ENCODE measurements at places on chromosomes 11 and 22. TPM values are rescaled to one million over a fixed set of nuclear protein-coding genes. Genes with fewer than 3 reads are reported as not detected.
A peak's percentile ranks its signal among the peaks of the same experiment; 100 is the strongest.

LMNTD2 gene
- 2.5 TPM for total RNA-seq

CSRP3 gene
- 0.70 TPM for total RNA-seq

GRCh38 chr22:21443057-21443734, 24.0 kb upstream of the TMEM191C start:
- no peak overlapping the region for H3K27ac ChIP-seq
- DNase-seq: no peak
- no peaks in the 10 kb centered on the region for H3K27me3 ChIP-seq
- no peak overlapping the region for H3K4me3 ChIP-seq
- H3K36me3 ChIP-seq: no peaks in the 10 kb centered on the region

DNA sequence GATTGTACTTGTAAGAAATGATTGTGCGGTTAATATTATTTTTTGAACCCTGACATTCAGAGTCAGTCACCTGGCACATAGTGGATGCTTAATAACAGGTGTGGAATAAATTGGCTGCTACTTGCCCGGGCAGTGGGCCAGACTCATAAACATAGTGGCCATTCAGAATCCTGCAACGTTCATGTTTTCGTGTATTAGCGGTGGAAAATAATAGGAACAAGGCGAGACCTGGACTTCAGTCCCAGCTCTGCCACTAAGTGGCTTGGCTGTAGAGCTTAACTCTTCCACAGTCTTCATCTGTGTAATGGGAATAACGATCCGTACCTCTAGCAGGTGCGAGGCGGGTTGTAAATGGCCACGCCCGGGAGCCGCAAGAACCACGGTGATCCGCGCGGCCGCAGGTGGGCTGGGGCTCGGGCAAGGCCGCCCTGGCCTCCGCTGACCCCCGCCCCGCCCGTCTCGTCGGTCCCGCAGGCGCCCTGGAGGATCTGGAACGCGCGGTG, 761 bp upstream of the TMEM25 start:
- H3K4me3 ChIP-seq: peak overlapping the region; percentile 82
- H3K27me3 ChIP-seq: no peaks in the 10 kb centered on the region
- no peak for DNase-seq
- H3K27ac ChIP-seq: no peak overlapping the region
- no peaks in the 10 kb centered on the region for H3K36me3 ChIP-seq

GRCh38 chr22:35305525-35306070, 5.9 kb downstream of the TOM1 start:
- H3K4me3 ChIP-seq: no peak overlapping the region
- H3K36me3 ChIP-seq: no peaks in the 10 kb centered on the region
- DNase-seq: no peak
- no peak overlapping the region for H3K27ac ChIP-seq

- peaks cover 28% of the 10 kb centered on the region for H3K4me1 ChIP-seq
- peak; percentile 59 for DNase-seq
- peaks cover 2% of the 10 kb centered on the region for H3K36me3 ChIP-seq
- H3K4me3 ChIP-seq: no peak overlapping the region
- peak overlapping the region; percentile 22 for H3K27ac ChIP-seq
Measured at GRCh38 chr22:24146194-24146616, 35.1 kb upstream of the SUSD2 start.

GRCh38 chr22:50317178-50317577, 9.6 kb downstream of the DENND6B start:
- no peaks in the 10 kb centered on the region for H3K36me3 ChIP-seq
- no peaks in the 10 kb centered on the region for H3K4me1 ChIP-seq
- no peaks in the 10 kb centered on the region for H3K27me3 ChIP-seq
- H3K27ac ChIP-seq: no peak overlapping the region

GRCh38 chr11:131978351-131978750, 607.9 kb downstream of the NTM start:
- no peaks in the 10 kb centered on the region for H3K27me3 ChIP-seq
- H3K36me3 ChIP-seq: peaks cover 2% of the 10 kb centered on the region
- peak; percentile 34 for DNase-seq
- H3K4me3 ChIP-seq: peak overlapping the region; percentile 17
- peaks cover 32% of the 10 kb centered on the region for H3K4me1 ChIP-seq
- H3K27ac ChIP-seq: peak overlapping the region; percentile 79

- no peak overlapping the region for H3K27ac ChIP-seq
- no peak for DNase-seq
- H3K4me1 ChIP-seq: no peaks in the 10 kb centered on the region
- H3K27me3 ChIP-seq: no peaks in the 10 kb centered on the region
Measured at GRCh38 chr11:12060385-12060985, 49.9 kb upstream of the MICAL2 start.

GRCh38 chr11:112118176-112118575, 31.5 kb downstream of the SDHD start:
- no peaks in the 10 kb centered on the region for H3K27me3 ChIP-seq
- H3K4me3 ChIP-seq: no peak overlapping the region
- DNase-seq: no peak
- no peak overlapping the region for H3K27ac ChIP-seq
- H3K4me1 ChIP-seq: peaks cover 12% of the 10 kb centered on the region

DNA sequence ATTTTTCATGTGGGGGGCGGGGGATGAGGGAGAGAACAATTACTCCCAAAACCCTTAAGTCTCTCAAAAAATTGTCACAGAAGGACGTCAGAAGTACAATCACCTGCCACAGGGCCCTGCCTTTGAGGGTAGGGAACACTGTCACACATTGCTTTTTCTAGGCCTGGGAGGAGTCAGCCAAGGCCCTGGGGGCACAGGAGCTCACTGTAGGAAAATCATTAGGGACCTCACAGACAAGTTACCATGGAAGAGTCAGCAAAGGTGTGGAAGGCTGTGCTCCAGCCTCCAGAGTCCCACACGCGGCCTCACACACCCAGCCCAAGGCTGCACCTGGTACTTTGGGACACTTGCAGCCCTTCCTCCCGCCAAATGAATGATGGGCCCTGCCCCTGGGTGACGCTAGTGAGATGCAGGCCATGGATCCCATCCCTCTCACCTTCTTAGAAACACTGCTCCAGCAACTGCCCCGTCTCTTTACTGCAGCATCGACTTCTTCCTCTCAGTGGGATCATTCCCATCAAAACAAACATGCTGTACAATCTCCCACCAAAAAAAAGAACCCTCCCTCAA, 3.3 kb downstream of the PLEKHA7 start:
- no peak overlapping the region for H3K4me3 ChIP-seq
- H3K27me3 ChIP-seq: peaks cover 15% of the 10 kb centered on the region
- H3K27ac ChIP-seq: no peak overlapping the region
- no peak for DNase-seq
- peaks cover 17% of the 10 kb centered on the region for H3K4me1 ChIP-seq

DNA sequence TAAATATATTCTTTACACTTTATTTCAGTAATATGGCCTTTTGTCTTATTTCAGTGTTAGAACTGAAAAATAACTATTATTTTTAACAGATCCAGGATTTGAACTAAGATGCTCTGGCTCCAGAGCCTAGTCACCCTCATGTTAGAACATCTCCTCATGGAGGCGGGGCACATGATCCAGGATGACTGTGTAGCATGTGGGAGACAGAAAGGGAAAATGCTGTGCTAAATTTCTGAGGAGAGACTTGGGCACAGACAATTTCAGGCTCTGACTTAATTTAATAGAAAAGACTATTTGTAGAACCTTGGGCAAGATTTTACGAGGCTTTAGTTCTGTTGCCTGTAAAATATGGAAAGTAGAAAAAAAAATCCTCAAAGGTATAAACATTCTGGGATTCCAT, 24.1 kb downstream of the CTSC start:
- no peak for DNase-seq
- H3K27ac ChIP-seq: no peak overlapping the region
- H3K27me3 ChIP-seq: no peaks in the 10 kb centered on the region

DNA sequence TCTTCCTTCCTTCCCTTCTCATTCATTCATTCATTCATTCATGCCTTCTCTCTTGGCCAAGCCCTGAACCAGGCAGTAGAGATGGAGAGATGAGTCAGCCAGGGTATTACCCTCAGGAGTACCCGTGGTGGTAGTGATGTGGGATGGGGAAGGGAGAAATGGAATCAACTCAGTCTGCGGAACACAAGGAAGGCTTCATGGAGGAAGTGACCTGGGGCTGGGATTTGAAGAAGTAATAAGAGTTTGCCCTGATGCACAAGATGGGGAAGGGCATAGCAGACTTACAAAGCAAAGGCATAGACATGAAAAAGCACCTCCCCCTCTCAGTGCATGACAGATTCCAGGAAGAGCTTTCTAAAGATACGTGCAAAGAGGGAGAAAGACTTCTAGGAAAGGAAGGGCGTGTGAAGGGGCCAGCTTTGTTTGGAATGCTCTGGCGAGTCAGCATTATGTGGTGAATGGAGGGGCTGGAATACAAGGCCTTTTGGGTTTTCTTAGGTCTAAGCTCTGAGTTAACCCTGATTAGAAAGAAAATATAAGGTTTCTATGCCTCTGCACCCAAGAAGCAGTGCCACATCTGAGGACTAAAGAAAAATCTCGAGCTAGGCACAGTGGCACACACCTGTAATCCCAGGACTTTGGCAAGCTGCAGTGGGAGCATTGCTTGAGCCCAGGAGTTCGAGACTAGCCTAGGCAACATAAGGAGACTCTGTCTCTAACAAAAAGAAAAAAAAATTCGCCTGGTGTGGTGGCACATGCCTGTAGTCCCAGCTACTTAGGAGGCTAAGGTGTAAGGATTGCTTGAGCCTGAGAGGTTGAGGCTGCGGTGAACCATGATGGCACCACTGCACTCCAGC, 36.4 kb upstream of the ACER3 start:
- H3K27me3 ChIP-seq: no peaks in the 10 kb centered on the region
- no peak for DNase-seq
- H3K36me3 ChIP-seq: no peaks in the 10 kb centered on the region
- H3K4me3 ChIP-seq: no peak overlapping the region

- DNase-seq: no peak
- H3K27me3 ChIP-seq: no peaks in the 10 kb centered on the region
- peaks cover 23% of the 10 kb centered on the region for H3K36me3 ChIP-seq
- H3K4me3 ChIP-seq: no peak overlapping the region
- H3K27ac ChIP-seq: no peak overlapping the region
- H3K4me1 ChIP-seq: peaks cover 3% of the 10 kb centered on the region
Measured at GRCh38 chr22:38733724-38734381, 21.9 kb downstream of the SUN2 start.

DNA sequence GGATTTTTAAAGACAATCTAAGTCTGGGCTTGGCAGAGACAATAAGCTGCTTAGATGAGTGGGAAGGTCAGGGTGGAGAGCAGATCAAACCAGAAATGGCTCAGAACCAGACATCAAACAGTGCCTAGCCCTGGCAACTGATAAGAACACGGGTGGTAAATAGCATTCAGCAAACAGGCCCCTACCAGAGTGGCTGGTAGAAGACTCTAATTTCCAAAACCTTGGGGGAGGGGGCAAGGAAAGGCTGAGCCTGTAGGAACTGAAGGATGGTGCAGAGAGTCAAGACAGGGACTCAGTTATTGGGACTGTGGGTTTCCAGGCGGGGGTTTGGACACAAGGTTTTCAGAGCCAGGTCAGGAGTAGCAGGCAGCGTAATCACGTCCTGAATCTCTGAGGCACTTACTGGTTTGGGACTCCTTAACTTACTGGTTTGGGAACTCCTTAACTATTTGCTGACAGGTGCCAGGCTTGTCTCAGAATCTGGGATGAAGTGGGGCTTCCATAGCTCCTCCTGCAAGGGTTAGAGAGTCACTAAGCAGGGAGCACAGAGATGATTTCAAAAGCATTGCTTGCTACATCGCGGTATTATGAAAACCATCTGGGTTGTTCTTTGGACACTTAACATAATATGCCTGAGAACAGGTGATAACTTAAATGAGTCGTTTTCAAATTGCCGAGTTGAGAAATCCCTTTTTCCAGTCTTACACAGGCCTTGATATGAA, 5.7 kb upstream of the ABTB2 start:
- no peaks in the 10 kb centered on the region for H3K36me3 ChIP-seq
- H3K27ac ChIP-seq: no peak overlapping the region
- H3K4me3 ChIP-seq: no peak overlapping the region
- no peak for DNase-seq
- peaks cover 3% of the 10 kb centered on the region for H3K27me3 ChIP-seq
- peaks cover 6% of the 10 kb centered on the region for H3K4me1 ChIP-seq

DNA sequence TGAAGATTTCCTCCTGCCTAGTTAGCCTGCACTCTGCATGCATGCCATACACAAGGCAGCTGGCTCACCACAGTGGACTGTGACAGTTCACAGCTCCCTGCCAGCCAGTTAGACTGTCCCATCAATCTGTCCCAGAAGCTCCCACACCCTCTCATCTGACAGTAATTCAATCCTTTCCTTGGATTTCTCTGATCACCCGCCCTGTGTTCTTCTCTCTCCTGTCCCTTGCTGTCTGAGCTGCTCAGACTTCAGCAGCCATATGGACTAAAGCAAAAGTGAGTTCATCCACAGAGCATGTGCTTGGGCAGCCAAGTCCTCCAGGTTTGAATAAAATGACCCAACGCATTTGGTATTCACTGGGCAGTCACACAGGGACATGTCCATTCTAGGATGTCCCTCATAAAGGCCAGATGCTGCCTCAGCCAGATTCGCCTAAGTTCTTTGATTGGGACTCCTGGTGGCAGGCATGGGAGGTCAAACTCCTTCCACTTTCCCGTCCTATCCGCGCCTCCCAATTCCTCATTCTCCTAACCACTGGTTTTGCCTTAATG, 54.5 kb upstream of the ZBTB44 start:
- no peak overlapping the region for H3K27ac ChIP-seq
- DNase-seq: no peak
- H3K36me3 ChIP-seq: no peaks in the 10 kb centered on the region
- peaks cover 34% of the 10 kb centered on the region for H3K27me3 ChIP-seq
- no peak overlapping the region for H3K4me3 ChIP-seq

DNA sequence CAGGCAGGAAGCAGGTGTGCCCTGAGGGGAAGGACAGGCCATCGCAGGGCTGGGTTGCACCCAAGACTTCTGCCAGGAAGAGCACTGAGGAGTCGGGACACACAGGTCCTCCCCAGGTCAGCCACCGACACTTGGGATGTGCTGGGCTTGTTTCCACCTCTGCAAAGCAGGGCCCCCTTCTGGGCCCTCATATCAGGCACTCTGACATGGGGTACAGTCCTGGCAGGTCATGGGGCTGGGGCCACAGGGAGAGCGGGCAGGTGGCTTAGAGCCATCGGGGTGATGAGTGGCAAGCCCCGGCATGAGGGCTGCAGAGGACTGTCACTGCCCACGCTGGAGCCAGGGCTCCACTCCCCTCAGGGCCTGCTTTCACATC, 7.9 kb upstream of the ADORA2A start:
- H3K27ac ChIP-seq: no peak overlapping the region
- peaks cover 3% of the 10 kb centered on the region for H3K36me3 ChIP-seq
- no peak for DNase-seq
- peaks cover 2% of the 10 kb centered on the region for H3K4me1 ChIP-seq
